Hematopoietic multipotent progenitor cell treated with erythropoietin and hydrocortisone succinate and interleukin-3 and kit ligand, for 15 days (in vitro differentiated cells): ENCODE measurements at places on chromosomes 16 and 17.

GRCh38 chr16:55030944-55031343, 100.3 kb downstream of the IRX5 start:
- DNase-seq: no peak

GRCh38 chr17:76686538-76687297, 24.0 kb downstream of the MXRA7 start:
- DNase-seq: no peak

- no peak for DNase-seq
These were observed 7.2 kb downstream of the SRCIN1 start for GRCh38 chr17:38598536-38598935.

DNA sequence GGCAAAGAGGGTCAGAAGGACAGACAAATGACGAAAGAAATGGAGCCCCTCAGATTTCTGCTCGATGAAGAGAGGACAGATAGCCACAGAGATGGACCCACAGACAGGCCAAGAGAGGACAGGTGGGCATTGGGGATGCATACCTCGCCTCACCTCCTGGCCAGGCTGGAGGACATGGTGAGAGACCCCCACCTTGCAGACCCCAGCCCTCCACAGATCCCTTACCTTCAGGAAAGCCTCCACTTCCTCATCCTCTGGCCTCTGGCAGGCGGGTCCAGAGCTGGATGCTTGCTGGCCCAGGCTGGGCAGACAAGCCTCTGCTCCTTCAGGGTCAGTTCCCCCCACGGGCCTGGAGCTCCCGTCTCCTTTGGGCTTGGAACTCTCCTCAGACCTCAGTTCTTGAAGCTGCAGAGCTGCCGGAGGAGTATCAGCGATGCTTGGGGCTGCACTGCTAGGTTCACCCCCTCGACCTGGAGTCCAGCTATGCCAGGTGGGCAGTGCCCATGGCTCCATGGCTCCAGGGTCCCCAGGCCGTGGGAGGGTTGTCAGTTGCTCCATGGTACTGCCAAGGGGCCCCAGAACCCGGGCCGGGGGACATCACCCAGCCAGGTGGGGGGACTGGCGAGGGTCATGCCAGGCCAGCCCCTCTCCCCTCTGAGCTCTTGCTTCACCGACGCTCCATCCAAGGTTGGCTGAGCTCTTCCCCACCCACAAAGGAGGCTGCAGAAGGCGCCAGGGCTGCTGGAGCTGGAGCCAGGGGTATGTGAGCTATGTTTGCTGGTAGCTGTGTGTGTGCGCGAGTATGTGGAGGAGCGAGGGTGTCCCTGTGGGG, 1.0 kb downstream of the TSPOAP1 start:
- no peak for DNase-seq

GRCh38 chr16:27242868-27243590, 25.5 kb downstream of the NSMCE1 start:
- no peak for DNase-seq

GRCh38 chr16:22206842-22207714, 1.0 kb downstream of the EEF2K start:
- DNase-seq: peak; percentile 69
